ENCODE measurements at places on chromosomes 11 and 22. TPM values are rescaled to one million over a fixed set of nuclear protein-coding genes. Genes with fewer than 3 reads are reported as not detected.

The MYEOV gene
- total RNA-seq: not detected

- ATAC-seq: no peak
Observed at GRCh38 chr11:21635394-21636145, 557.3 kb upstream of the ANO5 start.

The UBQLNL gene
- total RNA-seq: not detected

The OTOG gene
- not detected for total RNA-seq

DNA sequence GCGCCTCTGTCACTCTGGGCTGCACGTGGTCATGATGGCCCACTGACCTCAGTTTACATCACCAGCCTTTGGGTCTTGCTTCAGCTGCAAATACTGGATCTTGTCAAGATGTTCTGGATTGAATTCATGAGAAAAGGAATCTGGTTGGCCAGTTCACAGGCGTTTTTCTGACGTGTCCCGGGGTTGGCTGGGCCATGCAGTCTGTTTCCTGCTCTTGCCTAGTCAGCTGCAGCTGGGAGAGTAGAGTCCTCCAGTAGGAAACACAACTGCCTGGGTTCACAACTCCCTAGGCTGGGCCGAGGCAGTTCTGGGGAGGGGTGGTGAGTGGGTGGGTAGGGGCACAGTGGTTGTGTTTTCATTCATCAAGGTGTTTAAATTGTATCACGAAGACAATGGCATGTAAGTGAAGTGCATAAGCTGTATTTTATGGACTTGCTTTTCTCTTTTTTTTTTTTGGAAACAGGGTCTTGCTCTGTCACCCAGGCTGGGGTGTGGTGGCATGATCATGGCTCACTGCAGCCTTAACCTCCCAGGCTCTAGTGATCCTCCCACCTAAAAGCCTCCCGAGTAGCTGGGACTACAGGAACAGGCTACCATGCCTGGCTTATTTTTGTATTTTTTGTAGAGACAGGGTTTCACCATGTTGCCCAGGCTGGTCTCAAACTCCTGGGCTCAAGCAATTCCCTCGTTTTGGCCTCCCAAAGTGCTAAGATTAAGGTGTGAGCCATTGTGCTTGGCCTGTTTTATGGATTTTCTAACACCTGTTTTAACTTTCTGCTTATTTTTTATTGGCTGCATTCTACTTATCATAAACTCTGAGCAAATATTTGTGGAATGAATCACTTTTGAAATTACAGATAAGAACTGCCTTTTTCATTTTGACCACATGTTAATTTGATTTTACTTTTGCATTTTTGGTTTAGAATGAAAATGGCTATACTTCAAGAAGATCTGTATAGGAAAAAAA is 54.0 kb upstream of the PITPNB start:
- no peak for ATAC-seq

GRCh38 chr11:107044503-107044902 is 26.2 kb upstream of the GUCY1A2 start:
- no peak for ATAC-seq

GRCh38 chr11:2507945-2508749 is 63.3 kb downstream of the KCNQ1 start:
- ATAC-seq: no peak

DNA sequence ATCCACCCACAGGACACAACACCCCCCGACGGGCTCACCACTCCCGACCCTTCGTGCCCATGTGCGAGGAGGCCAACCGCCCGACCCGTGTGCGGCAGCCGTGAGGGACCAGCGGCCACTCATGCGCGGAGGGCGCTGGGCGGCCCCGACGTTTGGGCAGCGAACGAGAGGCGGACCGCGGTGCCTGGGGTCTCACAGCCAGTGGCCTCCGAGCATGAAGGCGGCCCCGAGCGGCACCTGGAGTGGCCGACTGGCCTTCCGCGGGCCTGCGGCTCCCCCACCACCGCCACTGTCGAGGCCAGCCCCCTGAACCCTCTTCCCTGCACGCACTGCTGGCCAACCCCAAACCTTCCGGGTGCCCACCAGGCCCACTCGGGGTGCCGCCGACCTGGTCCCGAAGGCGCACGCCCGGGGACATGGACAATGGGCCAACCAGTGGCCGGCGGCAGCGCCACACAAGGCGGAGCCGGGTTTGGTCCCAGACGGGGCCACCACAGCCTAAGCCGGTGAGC is 4274.9 kb upstream of the OR11H1 start:
- ATAC-seq: no peak

The SSTR3 gene
- total RNA-seq: 16.2 TPM

GRCh38 chr11:33830903-33831648 is 56.8 kb upstream of the FBXO3 start:
- no peak for ATAC-seq

The TUB gene
- total RNA-seq: 0.50 TPM

GRCh38 chr22:35103761-35104160 is 37.8 kb downstream of the ISX start:
- ATAC-seq: no peak

DNA sequence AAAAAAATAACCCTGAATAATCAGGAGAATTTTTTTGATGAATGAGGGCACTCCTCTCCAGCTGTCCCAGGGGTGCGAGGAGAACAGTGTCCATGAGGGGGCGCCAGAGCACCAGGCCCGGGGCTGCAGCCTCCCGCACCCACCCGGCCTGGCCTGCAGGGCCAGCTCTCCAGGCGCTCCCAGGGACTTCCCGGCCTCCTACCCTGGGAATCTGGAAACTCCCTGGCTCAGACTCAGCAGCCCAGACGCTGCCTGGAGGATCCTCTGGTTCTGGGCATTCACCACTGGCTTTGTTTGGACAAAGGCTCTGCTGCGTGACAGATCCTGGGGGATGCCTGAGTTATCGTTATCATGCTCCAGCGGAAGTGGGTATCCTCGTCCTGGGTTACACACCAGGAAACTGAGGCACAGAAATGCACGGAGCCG is 31.0 kb downstream of the MCM5 start:
- ATAC-seq: peak; percentile 72

- no peak for ATAC-seq
Observed at GRCh38 chr11:3108183-3108721, 51.0 kb upstream of the CARS1 start.

GRCh38 chr11:45538939-45539338 is 126.5 kb downstream of the CHST1 start:
- ATAC-seq: no peak

- ATAC-seq: no peak
Observed at GRCh38 chr11:46673713-46674462, 26.5 kb downstream of the ARHGAP1 start.

The ZBTB44 gene
- 49.6 TPM for total RNA-seq

The ANO3 gene
- not detected for total RNA-seq

The ELFN2 gene
- 2.2 TPM for total RNA-seq

The MRPL23 gene
- 84.4 TPM for total RNA-seq

DNA sequence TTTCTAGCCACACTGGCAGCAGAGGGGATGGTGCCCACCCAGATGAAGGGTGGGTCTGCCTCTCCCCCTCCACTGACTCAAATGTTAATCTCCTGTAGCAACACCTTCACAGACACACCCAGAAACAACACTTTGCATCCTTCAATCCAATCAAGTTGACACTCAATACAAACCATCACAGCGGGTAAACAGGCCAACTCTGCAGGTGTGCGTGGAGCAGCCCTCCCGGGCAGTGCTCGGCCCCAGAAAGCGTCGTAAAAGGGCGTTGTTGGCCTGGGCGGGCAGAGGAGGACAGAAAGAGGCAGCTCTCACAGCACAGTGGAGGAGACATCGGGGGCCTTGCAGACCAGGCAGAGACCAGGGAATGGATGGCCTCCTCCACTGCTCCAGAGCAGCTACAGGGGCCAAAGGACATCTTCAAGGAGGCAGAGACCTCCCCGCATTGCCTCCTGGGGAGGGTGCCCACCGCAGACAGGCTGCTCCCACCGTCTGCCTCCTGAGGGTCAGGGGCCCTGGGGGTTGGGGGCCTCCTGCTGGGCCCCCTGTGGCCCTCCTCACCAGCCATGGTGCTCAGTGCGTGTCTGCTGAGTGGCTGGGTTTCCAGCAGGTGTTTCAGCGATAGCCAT is 56.1 kb upstream of the FADD start:
- ATAC-seq: no peak

GRCh38 chr11:73752216-73752867 is 8.5 kb downstream of the RAB6A start:
- no peak for ATAC-seq

The TRPC6 gene
- total RNA-seq: not detected

The OR5AS1 gene
- total RNA-seq: not detected

DNA sequence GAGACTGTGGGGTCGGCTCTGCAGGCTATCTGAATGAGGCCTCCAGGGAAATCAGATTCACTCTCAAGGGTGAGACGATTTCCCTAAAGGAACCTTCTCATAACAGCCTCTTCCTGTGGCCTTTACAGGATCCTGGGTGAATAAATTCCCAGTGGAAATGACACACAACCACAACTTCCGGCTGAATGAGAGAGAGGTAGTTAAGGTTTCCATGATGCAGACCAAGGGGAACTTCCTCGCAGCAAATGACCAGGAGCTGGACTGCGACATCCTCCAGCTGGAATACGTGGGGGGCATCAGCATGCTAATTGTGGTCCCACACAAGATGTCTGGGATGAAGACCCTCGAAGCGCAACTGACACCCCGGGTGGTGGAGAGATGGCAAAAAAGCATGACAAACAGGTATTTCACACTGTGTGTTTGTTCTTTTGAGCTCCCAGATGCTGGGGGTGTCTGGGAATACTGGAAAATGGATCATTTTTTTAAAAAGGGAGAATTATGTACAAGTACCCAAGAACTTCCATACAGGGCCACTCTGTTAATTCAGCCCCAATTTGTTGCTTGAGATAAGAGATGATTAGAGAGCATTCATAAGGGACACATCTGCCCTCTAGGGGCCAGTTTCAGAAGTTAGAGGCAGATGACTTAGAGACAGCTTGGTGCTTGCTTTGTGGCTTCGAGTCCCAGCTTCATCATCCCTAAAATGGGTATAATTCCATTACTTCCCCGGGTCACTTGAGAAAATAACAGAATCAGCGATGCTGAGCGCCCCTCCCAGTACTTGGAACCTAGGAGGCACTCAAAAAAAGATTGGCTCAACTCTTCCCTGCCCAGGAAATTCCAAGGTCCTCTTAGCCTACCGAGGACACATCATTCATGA is 10.2 kb downstream of the SERPIND1 start:
- ATAC-seq: no peak

DNA sequence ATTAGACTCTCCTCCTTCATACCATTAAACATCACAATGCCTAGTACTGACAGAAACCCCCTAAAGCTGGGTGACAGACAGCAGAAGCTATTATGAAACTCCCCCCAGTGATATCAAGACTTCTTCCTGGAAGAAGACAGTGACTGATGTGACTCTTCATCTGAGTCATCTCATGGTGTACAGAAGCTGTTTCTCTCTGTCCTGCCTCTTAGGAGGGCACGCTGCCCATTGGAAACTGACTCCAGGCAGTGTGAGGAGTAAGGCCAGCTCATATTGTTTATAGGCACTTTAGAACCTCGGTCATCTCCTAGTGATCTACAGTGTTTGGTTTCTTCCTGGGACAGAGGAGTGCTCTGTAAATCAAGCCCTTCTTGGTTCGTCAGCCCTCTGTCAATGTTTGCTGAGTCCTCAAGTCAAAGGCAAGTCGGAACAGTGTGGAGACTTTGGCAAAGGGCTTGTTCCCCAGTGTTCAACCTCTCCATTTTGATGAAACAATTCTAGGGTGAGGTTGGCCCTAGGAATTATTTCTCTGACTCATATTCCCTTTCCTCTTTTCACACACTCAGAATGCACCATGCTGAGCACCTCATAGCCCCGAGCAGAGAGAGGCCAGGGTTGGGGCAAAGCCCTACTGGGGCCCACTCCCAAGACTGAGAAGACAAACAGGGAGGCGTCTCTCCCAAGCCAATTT is 172.5 kb upstream of the TMEM45B start:
- peak; percentile 70 for ATAC-seq

DNA sequence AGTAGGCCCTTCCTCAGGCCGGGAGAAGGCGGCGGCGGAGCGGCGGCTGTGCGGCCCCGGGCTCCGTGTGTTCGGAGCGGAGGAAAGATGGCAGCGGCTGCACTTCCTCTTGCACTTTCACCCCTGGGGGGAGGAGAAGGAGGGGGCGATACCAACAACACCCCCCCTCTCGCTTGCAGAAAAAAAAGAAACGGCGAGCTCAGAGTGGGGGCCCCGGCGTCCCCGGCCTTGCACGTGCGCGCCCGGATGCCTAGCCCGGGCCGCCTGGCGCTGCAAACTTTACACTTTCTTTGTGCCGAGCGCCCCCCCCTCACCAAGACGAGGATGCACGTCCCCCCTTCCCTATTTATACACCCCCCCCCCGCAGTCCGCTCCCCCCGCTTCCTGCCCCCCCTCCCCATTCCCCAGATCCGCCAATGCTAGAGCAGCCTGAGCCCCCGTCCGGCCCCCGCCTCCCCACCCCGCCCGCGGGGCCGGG is at the start of gene PATZ1:
Gene PATZ1 (minus strand): TSS at position 92 of the 478 bp plus-strand sequence. CDS start 744 bp downstream, outside the sequence.
- peak; percentile 42 for ATAC-seq

DNA sequence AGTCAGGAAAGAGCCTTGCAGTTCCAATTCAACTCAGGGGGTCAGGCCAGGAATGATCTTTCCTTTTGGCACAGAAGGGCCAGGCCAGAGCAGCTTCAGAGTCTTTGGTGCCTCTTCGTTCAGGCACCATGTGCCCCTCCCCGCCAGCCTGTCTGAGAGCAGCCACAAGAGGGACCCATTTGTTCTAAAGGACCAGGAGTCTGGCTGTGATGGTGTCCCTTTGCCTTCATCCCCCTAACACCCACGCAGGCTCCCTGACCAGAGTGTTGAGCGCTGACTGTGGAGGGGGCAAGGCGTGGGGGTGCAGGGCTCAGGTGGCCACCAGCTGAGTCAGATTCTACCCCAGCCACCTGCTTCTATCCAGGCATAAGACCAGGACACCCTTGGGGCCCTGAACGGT is 156.4 kb downstream of the TTC17 start:
- no peak for ATAC-seq

GRCh38 chr11:63999349-64000025 is 13.2 kb downstream of the OTUB1 start:
- peak; percentile 62 for ATAC-seq

GRCh38 chr11:76119779-76120178 is 86.5 kb downstream of the WNT11 start:
- no peak for ATAC-seq

DNA sequence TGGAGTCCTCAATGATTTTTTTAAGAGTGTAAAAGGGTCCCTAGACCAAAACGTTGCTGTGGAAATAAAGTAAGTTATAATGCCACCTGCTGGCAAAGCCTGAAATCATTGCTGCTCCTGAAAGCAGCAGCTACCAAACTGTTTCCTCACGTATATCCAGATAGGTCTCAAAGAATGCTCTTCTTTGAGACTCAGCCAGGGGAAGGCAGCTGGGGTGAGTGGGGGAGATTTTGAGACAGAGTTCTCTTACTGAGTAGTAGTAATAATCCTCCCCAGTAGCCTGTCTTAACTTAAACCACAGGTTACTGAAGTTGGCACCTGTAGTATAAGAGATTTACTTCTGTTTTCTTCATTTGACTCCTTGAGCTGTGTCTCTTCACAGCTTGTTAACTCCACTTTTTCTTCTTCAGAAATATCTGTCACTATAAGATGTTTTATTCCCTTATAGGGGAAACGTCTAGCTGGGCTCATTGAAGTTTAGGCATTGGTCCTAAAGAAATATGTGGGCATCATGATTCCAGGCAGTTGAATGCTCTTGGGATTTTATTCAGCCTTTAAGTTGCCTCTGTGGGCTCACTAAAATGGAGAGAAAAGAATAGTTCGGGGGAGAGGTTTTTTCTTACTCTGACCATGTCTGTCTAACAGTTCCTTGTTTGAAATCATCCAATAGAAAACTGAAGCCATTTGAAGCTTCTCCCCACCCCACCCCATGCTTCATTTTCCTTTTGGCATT is 77.9 kb downstream of the BTBD10 start:
- ATAC-seq: peak; percentile 12

- ATAC-seq: no peak
Observed at GRCh38 chr22:21643533-21644357, 1.6 kb downstream of the SDF2L1 start.

The CACNA1I gene
- 0.84 TPM for total RNA-seq

Measured in activated T-helper 17 cell treated with anti-CD3 and anti-CD28 coated beads, Interleukin-2, amount 50 U/mL, for 72 hours (primary cell).